ENCODE measurements at places on chromosomes 4 and X. TPM values are rescaled to one million over a fixed set of nuclear protein-coding genes. Genes with fewer than 3 reads are reported as not detected.
A peak's percentile ranks its signal among the peaks of the same experiment; 100 is the strongest.

- DNase-seq, result peak; percentile 22
These were observed 46.7 kb upstream of the POU4F2 start for GRCh38 chr4:146592019-146592418.

- DNase-seq, result peak; percentile 55
These were observed 1.3 kb downstream of the CAMK2D start for GRCh38 chr4:113760094-113760794.

- no peak for DNase-seq
These were observed 11.2 kb upstream of the CCNG2 start for GRCh38 chr4:77145842-77146185.

DNA sequence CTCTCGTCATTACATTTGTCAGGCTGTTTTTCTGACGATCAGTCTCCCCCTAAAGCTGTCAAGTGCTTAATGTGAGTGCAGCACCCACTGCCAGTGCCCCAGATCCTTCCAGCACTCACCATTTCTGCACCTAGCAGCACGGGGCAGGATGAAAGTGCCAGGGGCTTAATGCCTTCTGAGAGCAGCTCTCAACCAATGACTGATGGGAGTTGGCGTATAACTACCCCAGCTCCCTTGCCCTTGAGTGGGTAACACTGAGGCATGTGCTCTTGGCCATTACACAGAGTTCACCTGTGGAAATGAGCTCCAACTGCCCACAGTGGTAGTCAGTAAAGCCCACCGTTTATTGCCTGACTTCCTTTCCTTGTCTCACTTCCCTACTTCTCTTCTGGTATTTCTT, 226.2 kb upstream of the BCOR start:
- DNase-seq, result no peak

PDHA1 gene
- total RNA-seq, result 184 TPM
